Fibroblast of the aortic adventitia (primary cell): ENCODE measurements at places on chromosomes 12 and 14. TPM values are rescaled to one million over a fixed set of nuclear protein-coding genes. Genes with fewer than 3 reads are reported as not detected.
A peak's percentile ranks its signal among the peaks of the same experiment; 100 is the strongest.

GRCh38 chr12:116727261-116727660, 10.6 kb downstream of the SPRING1 start:
- DNase-seq = no peak

- DNase-seq = peak; percentile 77
Observed at GRCh38 chr12:104605685-104606084, 148.9 kb downstream of the CHST11 start.

DNA sequence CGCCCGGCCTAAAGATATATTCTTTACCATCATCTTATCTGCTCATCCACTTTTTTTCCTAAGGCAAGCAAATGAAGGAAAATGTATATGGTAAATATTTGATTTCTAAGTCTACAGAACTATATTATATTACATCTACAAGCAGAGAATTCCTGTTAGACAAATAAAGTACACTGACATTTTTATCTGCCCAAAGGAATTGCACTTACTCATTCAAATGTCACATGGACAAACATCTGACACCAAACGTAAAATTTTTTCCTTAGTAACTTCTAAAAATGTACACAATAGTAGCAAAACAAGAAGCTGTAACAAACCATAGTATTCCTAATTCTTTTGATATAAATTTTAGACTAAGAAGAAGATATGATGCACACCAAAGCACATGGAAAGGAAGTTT, 51.0 kb downstream of the SPPL3 start:
- DNase-seq = peak; percentile 20

DNA sequence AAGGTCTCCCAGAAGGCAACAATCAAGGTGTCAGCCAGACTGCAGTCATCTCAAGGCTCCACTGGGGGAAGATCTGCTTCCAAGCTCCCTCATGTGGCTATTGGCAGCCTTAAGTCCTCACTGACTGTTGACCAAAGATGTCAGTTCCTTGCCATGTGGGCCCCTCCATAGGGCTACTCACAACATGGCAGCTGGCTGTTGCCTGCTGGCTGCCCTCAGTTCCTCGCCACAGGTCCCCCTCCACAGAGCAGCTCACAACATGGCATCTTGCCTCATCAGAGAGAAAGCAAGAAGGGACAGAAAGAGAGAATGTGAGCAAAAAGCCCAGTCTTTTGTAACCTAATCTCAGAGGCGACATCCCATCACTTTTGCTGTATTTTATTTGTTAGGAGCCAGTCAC, 34.4 kb upstream of the EGLN3 start:
- no peak for DNase-seq

GRCh38 chr12:45674181-45674977, 55.1 kb upstream of the ARID2 start:
- peak; percentile 91 for DNase-seq

- peak; percentile 46 for DNase-seq
Observed at GRCh38 chr12:110743571-110744093, 941 bp upstream of the PPP1CC start.

DNA sequence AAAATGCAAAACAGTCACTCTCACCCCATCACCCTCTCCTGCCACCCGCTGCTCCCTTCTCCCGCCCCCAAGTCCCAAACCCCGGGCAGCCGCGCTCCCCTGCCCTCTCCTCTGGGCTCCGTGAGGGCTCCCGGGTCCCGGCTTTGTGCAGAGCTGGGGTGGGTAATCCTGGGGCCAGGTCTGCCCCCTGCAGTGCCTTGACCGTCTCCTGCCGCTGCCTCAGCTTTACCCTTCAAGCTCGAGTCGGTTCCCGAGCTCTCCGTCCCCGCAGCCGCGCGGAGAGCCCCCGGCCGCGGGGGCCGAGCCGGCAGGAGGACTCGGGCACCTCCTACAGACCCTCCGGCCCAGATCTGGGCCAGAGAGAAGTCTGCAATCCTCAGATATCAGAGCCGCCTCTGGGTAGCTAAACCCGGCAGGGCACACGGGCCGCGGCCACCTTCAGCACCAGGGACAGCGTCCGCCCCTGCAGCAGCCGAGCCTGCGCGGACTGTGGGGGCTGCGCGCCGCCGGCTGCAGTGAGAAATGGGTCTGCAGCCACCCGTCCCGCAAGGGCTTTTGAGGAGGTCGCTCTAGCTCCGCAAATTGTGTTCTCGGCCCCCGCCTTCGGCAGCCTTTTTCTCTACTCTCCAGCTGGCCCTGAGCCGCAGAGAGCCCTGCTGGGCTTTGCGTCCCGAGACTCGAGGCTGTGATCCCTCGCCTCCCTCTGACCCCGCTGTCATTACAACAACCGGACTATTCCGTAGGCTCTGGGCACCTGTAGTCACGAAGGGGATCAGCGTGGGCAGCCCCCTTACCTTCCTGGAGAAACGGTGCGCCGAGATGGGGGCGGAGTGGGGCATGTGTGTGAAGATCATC, 1.2 kb downstream of the PRMT8 start:
- DNase-seq = peak; percentile 52

- no peak for DNase-seq
Observed at GRCh38 chr12:93912086-93912733, 235.0 kb downstream of the CRADD start.

GRCh38 chr12:24045816-24046257, 96.4 kb upstream of the SOX5 start:
- peak; percentile 58 for DNase-seq

DNA sequence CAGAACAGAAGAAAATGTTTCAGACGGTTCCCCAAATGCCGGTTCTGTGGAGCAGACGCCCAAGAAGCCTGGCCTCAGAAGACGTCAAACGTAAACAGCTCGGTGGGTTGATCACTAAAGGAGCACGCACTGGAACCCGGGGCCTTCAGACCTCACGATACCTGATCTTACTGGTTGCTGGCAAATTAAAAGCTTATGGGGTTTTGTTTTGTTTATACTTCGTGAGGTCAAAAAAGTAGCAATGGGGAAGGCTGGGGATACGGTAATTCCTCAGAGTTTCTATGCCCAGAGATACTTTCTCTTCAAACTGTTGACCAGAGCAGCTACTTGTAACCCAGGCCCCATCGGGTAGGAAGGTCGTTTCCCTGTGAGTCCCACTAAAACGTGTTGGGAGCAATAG, 1.7 kb downstream of the CDKN1B start:
- DNase-seq = peak; percentile 45

GRCh38 chr14:68466491-68466977, 326.3 kb downstream of the ZFP36L1 start:
- DNase-seq = peak; percentile 99

DNA sequence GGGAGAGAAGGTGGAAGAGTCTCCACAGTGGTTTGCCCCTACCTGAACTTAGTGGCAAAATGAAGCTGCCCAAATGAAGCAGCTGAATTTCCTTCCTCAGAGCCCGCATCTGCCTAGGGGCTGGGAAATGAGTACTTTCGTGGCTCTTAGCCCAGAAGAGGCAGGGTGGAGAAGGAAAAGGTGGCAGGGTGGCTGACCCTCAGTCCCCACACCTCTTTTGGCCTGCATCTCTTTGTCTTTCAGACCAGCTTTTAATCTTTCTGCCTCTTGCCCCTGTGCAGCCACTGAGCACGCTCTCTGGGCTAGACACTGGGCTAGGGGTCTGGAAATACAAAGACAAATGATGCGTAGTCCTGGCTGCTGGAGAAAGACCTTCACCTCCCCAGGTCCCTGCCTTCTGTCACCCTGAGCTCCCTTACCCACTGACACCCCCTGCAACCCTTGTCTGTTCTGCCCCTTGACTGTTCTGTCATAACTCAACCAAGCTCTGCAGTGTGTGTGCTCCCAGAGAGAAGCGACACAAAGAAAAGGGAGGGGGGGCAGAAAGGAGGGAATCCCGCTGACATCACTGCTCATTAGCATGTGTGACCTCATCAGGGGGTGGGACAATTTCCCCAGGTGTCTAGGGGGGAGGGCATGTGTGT, 371 bp upstream of the REM2 start:
- DNase-seq = peak; percentile 18

DNA sequence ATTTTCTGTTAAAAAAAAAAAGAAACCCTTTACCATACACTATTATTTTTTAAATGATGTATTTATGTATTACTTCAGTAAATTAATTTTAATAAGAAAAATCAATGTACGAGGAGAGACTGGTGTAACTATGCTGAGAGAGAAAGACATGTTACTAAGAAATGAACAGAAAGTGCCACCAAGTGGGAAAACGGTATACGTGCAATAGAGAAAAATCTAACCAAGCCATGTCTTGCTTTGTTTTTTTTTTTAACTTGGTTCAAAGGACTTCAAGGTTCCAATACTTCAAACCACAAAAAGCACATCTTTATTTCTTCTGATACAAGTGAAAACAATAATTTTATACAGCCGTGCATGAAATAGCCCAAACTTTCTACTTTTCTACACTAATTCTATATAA, 22.9 kb downstream of the NDUFA12 start:
- DNase-seq = peak; percentile 57

GRCh38 chr12:81212996-81213696, 135.3 kb downstream of the ACSS3 start:
- no peak for DNase-seq

GRCh38 chr12:88590851-88591250, 10.6 kb upstream of the KITLG start:
- no peak for DNase-seq

DNA sequence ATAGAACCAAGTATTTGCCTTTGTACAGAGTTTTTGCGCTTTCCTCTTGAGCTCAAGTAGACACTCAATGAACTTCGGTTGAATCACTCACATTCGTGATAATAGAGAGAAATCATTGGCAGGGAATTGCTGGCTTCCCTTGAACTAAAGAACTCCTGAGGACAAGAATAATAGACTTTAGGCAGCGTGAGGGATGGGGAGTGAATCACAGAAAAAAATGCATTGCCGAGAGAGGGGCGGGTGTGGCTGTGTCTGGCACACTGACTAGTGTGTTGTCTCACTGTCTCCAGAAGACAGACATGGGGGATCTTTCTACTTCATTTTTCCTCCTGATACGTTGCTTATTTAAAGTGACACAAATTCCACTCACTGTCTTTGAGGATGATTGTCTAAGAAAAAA, 805.2 kb downstream of the BCL11B start:
- peak; percentile 2 for DNase-seq

- peak; percentile 80 for DNase-seq
Observed at GRCh38 chr12:113030875-113031525, 25.5 kb upstream of the DTX1 start.

DNA sequence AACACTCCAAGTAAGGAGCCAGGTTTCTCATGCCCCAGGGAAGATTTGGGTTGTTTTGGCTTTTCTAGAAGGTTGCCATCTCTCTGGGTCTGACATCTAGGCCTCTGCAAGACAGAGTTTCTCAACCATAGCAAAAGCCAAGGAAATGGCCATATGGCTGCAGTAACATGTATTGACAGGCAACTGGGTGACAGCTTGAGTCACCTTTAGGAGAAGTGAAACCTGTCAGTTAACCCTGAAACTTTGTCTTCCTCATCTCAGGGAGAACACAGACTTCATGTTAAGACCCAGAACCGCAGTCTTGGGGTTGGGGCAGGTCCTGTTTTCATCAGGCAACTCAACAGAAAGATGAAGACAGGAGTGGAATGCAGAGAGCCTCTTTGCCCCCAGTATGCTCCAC, 46.0 kb upstream of the PLBD1 start:
- DNase-seq = no peak

DNA sequence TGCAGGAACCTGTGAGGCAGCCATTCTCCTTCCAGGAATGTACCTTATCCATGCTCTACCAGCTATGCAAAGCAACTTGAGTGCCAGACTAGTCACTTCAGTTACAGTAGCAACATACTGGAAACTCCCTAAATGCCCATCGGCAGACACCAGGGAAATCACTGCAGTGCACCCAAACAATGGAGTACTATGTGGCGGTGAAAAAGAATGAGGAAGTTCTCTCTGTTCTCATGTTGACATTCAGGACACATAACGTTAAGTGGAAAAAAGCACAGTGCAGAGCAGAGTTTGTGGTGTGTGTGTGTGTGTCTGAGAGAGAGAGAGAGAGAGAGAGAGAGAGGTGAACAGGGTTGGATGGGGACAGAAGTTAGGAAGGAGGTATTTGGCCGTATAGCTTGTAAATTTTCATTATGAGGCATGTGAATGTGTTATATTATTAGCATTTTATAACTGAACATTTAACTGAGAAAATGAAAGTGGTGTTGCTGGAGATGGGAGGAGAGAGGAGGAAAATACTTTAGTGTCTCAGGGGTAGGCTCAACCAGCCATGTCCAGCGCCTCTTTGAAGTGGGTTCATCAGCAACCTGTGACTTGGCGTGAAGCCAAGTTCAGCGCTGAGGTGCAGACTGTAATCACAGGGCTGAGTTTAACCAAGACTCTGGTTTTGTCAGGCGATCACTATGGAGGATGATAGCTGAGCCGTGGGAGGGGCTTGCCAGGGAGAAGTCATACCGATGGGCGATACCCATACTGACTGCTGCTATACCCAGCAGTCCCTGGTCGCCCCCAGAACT, 17.3 kb downstream of the TNFAIP2 start:
- DNase-seq = no peak

GRCh38 chr12:2451025-2451424, 343.7 kb upstream of the FKBP4 start:
- DNase-seq = peak; percentile 64

DNA sequence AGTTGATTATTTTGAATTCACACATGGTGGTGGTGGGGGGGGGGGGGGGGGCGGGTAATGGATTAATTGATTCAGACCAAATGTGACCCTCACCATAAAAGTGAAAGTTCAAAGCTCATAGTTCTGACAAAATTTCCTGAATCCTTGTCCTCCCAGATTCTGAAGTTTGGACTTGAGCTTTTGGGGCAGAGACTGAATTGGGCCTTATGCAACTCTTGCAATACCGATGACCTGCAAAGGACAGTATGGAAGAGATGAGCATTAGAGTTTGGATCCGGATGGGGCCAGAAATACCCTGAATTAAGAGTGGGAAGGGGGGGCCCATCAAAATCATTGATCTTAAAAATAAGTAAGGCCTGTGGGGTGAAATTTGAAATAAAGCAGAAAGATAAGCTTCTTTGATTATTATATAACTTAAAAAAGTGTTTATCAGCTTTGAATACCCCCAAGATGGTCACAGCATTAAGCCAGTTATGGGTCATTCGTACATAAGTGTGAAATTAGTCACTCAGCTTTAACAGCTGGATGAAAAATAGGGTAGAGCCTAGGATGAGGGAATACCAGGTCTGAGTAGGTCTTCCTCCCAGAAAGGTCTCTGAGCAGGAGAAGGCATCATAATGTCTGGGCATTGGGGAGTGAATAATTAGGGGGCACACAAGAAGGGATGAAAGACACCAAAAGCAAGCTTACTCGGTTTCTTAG, 2.1 kb upstream of the PYGL start:
- no peak for DNase-seq

DNA sequence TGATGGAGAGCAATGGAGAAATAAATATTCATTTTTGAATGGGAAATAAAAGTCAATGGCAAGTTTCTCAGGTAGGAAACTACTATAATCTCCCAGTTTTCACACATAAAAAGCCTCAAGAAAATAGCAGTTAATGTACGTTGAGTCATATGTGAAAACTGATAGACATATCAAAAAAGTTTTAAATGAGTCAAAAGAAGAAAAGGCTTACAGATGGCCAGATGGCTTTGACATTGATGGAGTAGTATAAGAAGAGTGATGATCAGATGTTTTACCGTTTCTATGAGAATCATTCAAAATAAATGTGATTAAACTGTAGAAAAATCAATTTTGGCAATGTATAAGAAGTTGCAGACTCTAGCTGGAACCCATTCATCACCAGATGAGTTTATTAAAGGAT, 97.8 kb downstream of the LLPH start:
- DNase-seq = no peak

Gene TMEM253
- 0.27 TPM in 1 of 2 replicates, not detected in the other for total RNA-seq

Gene CEBPE
- not detected in 2 replicates for total RNA-seq

Gene RNASE1
- total RNA-seq = 1.7 TPM in 1 of 2 replicates, not detected in the other

Gene CSRP2
- total RNA-seq = 6.1 and 26.7 TPM in 2 replicates

Gene LTB4R
- total RNA-seq = 0.98 and 1.5 TPM in 2 replicates

Gene ZC2HC1C
- 0.90 and 1.6 TPM in 2 replicates for total RNA-seq

Gene ANKS1B
- total RNA-seq = 1.5 and 47.0 TPM in 2 replicates

Gene CDH24
- 2.4 and 3.7 TPM in 2 replicates for total RNA-seq

Gene HPD
- 1.1 and 1.8 TPM in 2 replicates for total RNA-seq

Gene TAS2R42
- not detected in 2 replicates for total RNA-seq
